NCI-H2227 treated with DMSO at 0.1 percent for 48 hours (cell line): ENCODE measurements at places on chromosomes 4 and X.
A peak's percentile ranks its signal among the peaks of the same experiment; 100 is the strongest.

GRCh38 chr4:70734168-70734954, 12.6 kb downstream of the RUFY3 start:
- peak; percentile 18 for DNase-seq

DNA sequence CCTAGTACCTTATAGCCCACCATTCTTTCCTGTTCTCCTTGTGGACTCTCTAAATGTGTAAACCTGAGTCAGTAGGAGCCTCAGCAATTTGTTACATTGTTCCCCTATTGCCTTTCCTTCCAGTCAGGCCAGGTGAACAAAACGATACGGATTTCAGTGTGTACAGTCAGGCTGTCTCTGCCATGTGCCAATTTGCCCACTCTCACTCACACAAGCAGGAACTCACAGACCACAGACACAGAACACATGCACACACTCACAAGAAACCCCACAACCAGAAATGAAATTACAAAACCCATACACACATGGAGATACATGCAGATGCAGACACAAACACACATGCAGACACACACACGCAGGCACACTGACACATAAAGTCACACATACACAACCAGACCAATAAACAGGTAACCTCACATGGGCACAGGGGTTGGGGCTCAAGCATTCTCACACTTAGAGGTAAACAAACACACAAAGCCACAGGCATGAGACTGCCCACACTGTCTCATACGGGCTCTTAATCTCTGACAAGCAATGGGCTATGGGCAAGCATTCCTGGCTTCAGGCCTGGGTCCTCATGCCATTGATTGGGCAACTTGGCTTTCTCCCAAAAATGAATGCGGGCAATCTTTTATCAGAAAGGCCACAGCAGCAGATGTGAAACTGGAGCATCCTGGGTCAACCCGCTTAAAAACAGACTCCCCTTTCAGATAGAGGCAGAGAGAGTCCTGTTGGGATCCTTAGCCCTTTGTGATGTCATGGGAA, 68.7 kb downstream of the NBDY start:
- no peak for DNase-seq

- no peak for DNase-seq
These were observed 404.8 kb downstream of the TLL1 start for GRCh38 chr4:166277853-166278252.

- DNase-seq, result no peak
These were observed 101.0 kb upstream of the HS3ST1 start for GRCh38 chr4:11529625-11530201.

- no peak for DNase-seq
These were observed 11.6 kb upstream of the MAD2L1 start for GRCh38 chr4:120078216-120078615.

DNA sequence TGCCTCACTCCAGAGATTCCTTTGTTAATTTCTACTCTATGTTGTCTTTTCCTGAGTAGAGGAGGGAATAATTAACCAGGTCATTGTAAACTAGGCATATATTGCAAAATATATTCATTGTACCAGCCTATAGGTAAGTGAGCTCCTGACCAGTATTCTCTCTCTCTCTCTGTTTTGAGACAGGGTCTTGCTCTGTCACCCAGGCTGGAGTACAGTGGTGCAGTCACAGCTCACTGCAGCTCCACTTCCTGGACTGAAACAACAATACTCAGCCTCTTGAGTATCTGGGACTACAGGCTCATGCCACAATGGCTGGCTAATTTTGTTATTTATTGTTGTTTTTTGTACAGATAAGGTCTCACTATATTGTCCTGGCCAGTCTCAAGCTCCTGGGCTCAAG, 198.3 kb downstream of the ARAP2 start:
- DNase-seq, result no peak

GRCh38 chr4:73648478-73648877, 28.2 kb upstream of the RASSF6 start:
- no peak for DNase-seq
